Vagina (tissue), 2 donors: ENCODE measurements at places on chromosomes 7 and 10. TPM values are rescaled to one million over a fixed set of nuclear protein-coding genes. Genes with fewer than 3 reads are reported as not detected.

DNA sequence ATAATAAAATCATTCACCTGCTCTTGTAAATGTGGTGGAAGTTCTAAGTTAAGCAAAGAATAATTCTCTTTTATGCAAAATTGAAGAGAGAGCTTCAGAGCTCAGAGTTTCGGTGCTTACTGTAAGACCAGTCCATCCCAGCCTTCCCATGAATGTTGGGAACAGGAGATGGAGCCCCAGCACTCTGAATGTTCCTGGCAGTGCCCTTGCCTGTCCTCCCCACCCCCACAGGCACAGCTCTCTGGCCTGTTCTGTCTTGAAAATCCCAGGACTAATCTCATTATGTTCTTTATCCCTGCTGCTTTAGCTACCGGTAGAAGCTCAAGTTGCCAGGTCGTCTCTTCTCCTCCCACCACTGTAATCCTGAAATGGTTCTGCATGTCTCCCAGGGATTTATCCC lies 29.1 kb upstream of the LHFPL3 start:
- no peak for DNase-seq

The UTF1 gene
- not detected for total RNA-seq

GRCh38 chr10:9886772-9887171 lies 1130.9 kb upstream of the CELF2 start:
- DNase-seq = no peak

The CADPS2 gene
- 25.5 TPM for total RNA-seq

DNA sequence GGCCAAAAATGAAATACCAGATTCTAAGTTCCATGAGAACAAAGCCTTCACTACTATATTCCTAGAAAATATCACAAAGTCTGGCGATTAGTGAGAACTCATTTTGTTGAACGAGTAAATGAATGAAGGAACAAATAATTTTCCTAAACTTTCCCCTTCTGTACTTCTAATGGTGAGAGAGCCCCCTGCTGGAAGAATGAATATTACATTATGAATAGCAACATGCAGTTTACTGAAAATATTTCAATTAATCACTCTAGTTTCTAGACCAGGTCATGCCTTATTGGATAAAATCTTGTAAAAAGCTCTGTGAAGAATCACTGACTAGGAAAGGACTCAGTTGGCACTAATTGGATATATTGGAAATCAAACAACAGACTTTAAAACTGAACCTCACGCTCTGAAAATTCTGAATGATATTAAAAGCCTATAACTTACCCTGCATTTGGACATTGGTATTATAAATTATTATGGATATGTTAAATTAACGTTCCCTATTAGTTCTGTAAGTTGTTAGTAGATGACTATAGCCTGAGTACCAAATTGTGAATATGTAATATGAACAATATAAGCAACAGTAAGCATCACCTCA lies 32.4 kb upstream of the MTPN start:
- DNase-seq = no peak

DNA sequence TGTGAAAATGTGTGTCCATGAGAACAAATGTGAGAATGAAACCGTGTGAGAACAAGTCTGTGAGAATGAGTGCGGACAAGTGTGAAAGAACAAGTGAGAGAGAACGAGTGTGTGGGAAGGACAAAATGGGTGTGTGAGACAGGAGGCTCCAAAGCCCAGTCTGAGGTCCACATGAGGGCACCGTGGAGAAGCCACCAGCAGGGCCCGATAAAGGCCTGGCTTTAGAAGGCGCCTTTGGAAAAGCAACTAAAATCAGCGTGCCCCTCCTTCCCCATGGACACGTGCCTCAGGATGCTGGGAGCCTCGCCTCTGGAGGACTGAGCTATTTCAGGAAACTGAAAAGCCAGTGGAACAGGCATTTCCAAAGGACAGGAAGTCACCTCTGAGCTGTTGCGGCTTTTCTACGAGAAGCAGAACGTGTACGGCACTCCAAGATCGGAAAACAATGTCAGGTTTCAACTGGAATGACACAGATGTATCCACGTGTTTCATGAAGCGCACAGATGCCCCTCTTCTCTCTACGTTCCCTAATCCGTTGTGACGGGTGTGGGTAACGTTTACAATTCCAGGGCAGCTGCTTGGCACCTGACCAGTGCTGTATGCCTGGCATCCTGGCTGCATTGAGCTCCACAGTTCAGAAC lies 46.4 kb downstream of the ESYT2 start:
- no peak for DNase-seq
